ENCODE measurements at places on chromosomes 12 and 14. TPM values are rescaled to one million over a fixed set of nuclear protein-coding genes. Genes with fewer than 3 reads are reported as not detected.

INHBC gene
- not detected for total RNA-seq

DNA sequence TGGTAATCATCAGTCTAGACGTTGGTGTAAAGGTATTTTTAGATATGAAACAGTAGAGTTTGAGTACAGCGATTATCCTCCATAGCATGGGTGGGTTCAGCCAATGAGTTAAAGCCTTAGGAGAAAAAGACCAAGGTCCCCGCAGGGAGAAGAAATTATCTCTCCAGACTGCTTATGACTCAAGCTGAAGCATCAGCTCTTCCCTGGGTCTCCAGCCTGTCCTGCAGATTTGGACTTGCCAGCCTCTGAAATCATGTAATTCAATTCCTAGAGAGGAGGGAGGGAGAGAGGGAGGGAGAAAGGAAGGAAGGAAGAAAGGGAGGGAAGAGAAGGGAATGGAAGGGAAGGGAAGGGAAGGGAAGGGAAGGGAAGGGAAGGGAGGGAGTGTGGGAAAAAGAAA, 12.0 kb upstream of the DTX1 start:
- peaks cover 9% of the 10 kb centered on the region for H3K27me3 ChIP-seq

DNA sequence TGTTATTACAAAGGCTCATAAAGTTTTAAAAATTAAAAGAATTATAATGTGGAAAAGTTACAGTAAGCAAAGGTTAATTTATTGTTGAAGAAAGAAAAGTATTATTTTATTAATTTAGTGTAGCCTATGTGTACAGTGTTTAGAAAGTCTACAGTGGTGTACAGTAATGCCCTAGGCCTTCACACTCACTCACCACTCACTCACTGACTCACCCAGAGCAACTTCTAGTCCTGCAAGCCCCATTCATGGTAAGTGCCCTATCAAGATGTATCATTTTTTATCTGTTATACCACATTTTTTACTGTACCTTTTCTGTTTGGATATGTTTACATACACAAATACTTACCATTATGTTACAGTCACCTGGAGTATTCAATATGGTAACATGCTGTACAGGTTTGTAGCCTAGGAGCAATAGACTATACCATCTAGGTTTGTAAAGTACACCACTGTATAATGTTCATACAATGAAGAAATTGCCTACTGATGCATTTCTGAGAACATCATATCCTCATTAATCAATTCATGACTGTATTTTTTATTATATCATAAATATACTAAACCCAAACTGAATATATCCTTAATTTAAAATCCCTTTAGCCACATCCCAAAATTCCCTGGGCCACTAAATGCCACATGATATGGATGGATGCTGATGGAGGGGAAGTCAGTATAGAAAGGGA, 43.6 kb upstream of the NID2 start:
- peaks cover 2% of the 10 kb centered on the region for H3K4me1 ChIP-seq
- no peak overlapping the region for H3K4me3 ChIP-seq
- no peaks in the 10 kb centered on the region for H3K36me3 ChIP-seq
- no peaks in the 10 kb centered on the region for H3K27me3 ChIP-seq

MYO1H gene
- not detected for total RNA-seq

AICDA gene
- 0.40 TPM for total RNA-seq

BEGAIN gene
- 2.0 TPM for total RNA-seq

DNA sequence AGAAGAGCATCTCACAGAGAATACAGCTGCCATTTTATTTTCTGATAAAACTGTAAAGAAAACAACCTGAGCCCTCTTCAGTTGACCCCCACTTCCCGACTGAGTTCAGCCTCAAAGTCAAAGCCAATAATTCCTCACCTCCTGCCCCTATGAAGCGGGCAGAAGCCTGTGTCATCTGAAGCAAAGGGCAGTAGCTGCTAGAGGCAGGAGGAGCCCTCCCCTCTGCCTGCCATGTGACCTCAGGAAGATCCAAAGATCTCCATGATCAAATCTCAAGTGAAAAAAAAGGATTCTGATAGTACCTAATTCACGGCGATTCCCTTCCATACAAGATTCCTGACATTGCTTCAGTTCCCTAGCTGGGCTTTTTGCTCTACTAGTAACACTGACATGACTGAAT, 223.1 kb upstream of the CAND1 start:
- no peaks in the 10 kb centered on the region for H3K36me3 ChIP-seq
- H3K27ac ChIP-seq: no peak overlapping the region
- no peaks in the 10 kb centered on the region for H3K27me3 ChIP-seq
- no peak overlapping the region for H3K4me3 ChIP-seq
- DNase-seq: no peak

PIWIL1 gene
- 0.13 TPM for total RNA-seq

DNA sequence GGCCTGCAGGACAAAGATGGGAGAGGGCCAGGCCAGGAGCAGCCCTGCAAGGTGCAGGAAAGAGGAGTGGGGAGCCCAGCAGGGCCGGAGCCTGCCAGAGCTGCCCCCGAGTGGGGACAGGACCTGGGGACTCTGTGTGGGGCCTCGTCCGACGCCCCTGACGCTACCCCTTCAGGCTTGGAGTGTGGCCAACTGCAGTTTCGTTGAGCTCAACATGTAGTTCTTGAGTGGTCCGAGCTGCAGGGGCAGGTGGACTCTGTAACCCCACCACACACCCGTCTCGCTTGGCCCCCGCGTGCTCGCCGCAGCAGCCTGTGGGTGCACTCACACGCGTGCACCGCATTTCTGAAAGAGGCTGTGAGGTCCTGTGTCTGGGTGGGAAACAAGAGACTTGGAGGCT, 2.0 kb downstream of the ASPG start:
- peaks cover 51% of the 10 kb centered on the region for H3K27me3 ChIP-seq
- no peak overlapping the region for H3K27ac ChIP-seq
- H3K4me1 ChIP-seq: peaks cover 40% of the 10 kb centered on the region
- no peak overlapping the region for H3K4me3 ChIP-seq
- no peaks in the 10 kb centered on the region for H3K36me3 ChIP-seq
- no peak for DNase-seq

DNA sequence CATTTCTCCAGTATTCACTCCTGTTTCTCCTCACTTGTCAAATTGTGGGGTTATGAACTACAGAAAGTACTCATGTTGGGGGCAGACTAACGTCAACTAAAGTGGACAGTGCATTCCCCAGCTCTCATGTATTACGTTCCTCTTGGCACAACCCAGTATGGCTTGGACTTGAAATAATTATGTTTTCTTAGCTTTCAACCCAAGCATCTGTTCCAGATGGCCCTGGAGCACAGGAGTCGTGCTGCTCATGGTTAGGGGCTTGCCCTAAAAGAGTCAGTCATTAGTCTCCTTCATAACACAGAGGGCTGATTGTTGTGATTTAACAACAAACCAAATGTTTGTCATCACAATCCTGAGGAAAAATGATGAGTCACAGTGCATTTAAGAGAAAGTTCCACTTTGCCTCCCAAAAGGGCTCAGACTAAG, 154.4 kb downstream of the RPAP3 start:
- no peak overlapping the region for H3K4me3 ChIP-seq
- peak; percentile 7 for DNase-seq
- H3K27ac ChIP-seq: no peak overlapping the region
- H3K27me3 ChIP-seq: no peaks in the 10 kb centered on the region

- H3K27me3 ChIP-seq: no peaks in the 10 kb centered on the region
- no peaks in the 10 kb centered on the region for H3K4me1 ChIP-seq
- H3K4me3 ChIP-seq: no peak overlapping the region
- no peaks in the 10 kb centered on the region for H3K36me3 ChIP-seq
- no peak overlapping the region for H3K27ac ChIP-seq
- no peak for DNase-seq
Measured at GRCh38 chr12:126944684-126945083, 1322.3 kb upstream of the TMEM132C start.

- H3K4me3 ChIP-seq: peak overlapping the region; percentile 90
- no peaks in the 10 kb centered on the region for H3K27me3 ChIP-seq
- H3K36me3 ChIP-seq: no peaks in the 10 kb centered on the region
- H3K27ac ChIP-seq: peak overlapping the region; percentile 94
Measured at GRCh38 chr12:62259631-62259992, 592 bp upstream of the USP15 start.

DNA sequence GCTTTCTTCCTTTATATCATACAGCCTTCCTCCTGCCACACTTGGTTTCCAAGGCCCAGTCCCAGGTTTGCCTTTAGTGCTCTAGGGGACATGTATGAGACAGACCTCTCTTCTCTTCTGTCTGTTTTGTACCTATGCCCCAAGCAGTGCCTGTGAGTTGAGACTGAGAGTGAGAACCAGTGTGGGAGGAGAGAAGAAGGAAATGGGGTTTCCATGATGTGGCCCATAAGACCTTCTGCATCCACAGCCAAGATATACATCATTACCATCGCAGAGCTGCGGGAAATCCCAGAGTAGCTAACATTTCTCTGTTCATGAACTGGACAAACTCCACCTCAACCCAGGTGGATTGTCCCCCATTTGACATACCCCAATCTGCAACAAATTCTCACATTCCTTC, 2.8 kb downstream of the TESPA1 start:
- DNase-seq: no peak
- peaks cover 8% of the 10 kb centered on the region for H3K4me1 ChIP-seq
- H3K27ac ChIP-seq: no peak overlapping the region
- no peaks in the 10 kb centered on the region for H3K36me3 ChIP-seq

GRCh38 chr14:53316504-53316903, 163.4 kb upstream of the DDHD1 start:
- H3K36me3 ChIP-seq: no peaks in the 10 kb centered on the region
- H3K27me3 ChIP-seq: no peaks in the 10 kb centered on the region
- no peaks in the 10 kb centered on the region for H3K4me1 ChIP-seq
- no peak overlapping the region for H3K4me3 ChIP-seq
